Activated CD4-positive, alpha-beta T cell treated with anti-CD3 and anti-CD28 coated beads for 48 hours (primary cell): ENCODE measurements at places on chromosomes 6 and 20.

GRCh38 chr20:45317826-45318225 lies 9.7 kb upstream of the MATN4 start:
- no peak for DNase-seq

DNA sequence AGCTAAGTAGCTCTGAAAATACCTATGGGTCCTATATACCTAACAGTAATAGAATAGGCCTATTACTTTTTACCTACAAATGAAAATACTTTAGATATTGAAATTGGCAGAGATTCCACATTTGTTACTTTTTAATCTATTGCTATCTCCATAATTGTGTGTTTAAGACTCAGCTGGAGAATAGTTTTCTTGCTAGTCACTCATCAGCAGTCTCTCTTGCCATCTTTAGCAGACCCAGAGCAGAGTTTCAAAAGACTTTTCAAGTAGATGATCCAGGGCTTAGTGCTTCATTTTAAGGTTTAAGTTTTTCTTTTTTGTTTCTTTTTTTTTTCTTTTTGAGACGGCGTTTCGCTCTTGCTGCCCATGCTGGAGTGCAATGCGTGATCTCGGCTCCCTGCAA lies 12.9 kb downstream of the ANKS1A start:
- no peak for DNase-seq

- no peak for DNase-seq
Measured at GRCh38 chr6:47032974-47033765, 9.0 kb downstream of the ADGRF1 start.

DNA sequence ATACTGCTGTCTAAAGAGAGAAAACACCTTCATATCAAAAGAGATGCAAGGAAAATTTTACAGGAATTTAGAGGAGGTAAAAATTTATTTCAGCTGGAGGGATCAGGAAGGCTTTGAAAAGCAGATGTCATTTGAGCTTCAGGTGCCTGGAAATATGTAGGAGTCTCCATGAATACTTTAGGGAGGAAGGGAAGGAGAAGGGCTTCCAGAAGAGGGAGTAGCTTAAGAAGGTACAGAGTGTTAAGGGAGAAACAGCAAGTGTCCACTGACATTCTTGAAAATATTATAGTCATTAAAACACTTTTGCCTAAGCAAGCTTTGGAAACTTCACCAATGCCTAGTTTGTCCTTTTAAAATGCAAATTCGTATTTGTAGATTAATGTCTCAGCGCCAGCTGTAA lies 27.2 kb downstream of the L3MBTL3 start:
- DNase-seq: no peak

- no peak for DNase-seq
Measured at GRCh38 chr6:34375833-34376232, 16.6 kb downstream of the NUDT3 start.

- no peak for DNase-seq
Measured at GRCh38 chr6:37313723-37314486, 39.9 kb upstream of the RNF8 start.

- no peak for DNase-seq
Measured at GRCh38 chr6:136866872-136867416, 44.6 kb downstream of the PEX7 start.

DNA sequence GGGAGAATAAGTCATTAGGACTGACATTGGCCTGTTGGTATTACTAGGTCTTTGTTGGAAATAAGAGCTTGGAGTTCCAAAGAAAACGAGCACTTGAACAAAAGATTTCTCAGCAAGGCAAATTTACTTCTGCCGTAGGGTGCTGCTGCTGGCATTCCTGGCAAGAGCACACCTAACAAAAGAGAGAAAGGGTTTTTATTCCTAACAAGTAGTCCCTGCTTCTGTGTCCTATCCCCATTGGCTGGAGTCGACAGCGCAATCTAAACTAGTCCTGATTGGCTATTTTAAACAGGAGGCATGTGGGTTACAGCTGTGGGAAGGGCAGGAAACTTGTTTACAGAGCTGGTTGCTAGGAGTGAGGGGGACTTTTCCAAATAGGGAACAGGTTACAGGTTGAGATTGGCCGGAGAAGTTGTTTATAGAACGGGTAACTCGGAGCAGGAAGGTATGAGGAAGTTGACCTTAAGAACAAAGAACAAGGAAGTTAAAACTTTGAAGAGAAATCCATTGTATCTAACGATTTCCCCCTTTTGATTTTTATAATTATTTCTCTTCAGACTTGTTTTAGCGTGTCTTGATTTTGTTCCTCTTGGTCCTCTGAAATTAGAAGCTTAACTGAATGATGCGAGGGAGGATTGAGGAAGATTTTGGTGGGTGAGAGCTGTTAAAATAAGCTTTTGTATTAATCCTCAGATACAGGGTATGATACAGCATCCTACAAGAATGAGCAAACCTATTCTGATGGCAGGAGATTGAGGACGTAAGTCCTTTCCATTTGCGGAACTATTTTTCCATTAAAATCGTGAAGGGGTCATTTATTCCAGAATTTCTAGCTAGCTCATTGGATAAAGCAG lies 3.4 kb upstream of the ZNFX1 start:
- DNase-seq: peak; percentile 34

DNA sequence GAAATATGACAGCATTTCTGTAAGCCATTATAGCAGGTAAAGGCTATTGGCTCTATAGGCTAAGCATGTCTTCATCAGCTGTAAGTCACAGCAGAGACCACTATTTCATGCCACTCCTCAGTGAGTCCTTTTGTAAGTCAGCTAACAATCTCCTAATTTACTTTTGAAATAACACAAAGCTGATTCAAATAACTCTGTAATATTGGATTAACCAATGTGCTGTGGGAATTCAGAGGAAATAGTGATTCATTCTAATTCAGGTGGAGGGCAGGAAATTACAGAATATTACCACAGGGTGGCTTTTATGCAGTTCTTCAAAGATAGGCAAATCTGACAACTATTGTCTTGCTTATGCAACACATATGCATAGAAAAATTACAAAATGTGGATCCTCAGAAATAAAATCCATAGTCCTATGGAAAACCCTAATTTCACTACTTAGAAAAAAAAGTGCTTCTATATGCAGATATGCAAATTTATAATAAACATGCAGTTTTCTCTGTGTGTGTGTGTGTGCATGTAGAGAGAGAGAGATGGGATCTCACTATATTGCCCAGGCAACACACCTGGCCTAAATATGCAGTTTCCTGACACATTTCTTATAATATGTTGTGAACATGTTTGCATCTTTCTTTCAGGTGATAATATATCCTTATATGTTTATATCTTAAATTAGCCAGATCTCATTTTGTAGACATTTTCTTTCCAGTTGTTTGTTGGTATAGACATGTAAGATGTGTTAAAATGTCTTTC lies 4.8 kb upstream of the SMIM28 start:
- no peak for DNase-seq

- peak; percentile 22 for DNase-seq
Measured at GRCh38 chr6:70312165-70312745, 9.4 kb upstream of the COL9A1 start.

DNA sequence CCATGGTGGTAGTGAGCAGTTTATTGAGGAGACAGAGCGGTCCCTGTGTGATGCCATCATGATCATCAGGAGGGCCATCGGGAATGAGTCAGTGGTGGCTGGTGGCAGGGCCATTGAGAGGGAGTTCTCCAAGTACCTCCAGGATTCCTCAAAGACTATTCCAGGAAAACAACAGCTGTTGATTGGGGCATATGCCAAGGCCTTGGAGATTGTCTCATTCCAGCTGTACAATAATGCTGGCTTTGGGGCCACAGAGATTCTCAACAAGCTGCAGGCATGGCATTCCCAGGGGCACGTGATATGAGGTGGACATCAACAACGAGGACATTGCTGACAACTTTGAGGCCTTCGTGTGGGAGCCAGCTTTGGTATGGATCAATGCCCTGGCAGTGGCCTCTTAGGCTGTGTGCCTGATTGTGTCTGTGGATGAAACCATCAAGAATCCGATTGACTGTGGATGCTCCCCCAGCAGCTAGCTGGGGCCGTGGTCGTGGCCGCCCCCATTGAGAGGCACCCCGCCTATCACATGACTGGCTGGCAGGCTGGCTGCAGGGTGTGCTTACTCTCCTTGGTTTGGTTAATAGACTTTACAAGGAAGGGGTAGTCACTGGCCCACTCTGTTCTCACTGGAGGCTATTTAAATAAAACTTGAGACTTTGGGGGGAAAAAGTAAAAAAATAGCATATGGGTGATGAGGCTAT lies 16.7 kb downstream of the RAET1E start:
- no peak for DNase-seq

DNA sequence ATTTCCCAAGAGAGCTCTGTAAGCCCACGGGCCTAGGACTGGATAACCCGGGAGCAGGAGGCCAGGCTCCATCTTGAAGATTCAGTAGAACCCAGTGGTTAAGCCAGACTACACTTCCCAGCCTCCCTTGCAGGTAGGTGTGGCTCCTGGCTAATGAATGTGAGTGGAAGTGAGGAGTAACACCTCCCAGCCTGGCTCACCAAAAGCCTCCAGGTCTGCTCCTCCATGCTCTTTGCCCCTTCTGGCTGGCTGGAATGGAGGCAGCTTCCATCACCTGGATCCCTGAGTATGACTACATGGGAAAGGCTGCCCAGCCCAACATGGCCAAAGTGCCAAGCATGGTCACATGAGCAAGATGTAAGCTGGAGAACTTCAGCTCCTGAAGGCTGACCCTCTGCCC lies 9.7 kb downstream of the LRRN4 start:
- no peak for DNase-seq

DNA sequence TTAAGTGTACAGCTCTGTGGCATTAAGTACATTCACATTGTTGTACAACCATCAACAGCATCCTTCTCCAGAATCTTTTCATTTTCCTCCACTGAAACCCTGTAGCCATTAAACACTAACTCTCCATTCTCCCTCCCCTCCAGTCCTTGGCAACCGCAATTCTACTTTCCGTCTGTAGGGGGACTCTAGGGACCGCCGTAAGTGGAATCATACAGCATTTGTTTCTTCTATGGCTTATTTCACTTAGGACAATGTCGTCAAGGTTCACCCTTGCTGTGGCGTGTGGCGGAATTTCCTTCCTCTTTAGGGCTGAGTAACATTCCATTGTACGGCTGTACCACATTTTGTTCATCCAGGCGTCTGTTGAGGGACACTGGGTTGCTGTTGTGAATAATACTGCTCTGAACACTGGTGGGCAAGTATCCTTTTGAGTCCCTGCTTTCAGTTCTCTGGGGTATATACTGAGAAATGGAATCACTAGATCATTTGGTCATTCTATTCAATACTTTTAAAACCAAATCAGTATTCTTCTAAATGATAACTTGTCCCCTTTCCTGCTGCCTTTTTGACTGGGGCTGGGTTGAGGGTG lies 50.7 kb downstream of the PPP1R3G start:
- peak; percentile 61 for DNase-seq

GRCh38 chr6:169960003-169960344 lies 208.6 kb downstream of the ERMARD start:
- DNase-seq: no peak

- DNase-seq: no peak
Measured at GRCh38 chr20:20664795-20665589, 47.5 kb downstream of the RALGAPA2 start.

DNA sequence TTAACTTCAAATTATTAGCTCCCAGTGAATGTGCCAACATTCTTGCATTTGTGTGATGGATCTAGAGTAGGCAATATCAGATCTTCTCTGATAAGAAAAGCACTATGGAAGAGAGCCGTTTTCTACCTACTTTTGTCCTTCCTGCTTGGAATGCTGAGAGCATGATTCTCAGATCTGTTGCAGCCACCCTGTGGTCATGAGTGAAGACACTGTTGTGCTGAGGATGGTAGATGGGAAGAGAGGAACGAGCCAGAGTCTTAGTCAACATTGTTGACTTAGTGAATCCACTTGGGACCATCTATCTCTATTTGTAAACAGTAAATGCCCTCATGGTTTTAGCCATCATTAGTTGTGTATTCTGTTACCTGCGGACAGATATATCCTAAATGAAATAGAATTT lies 202.6 kb downstream of the CD109 start:
- DNase-seq: no peak

GRCh38 chr6:145075425-145075824 lies 659.9 kb downstream of the EPM2A start:
- DNase-seq: no peak

- DNase-seq: no peak
Measured at GRCh38 chr6:94727710-94728109, 849.6 kb upstream of the MANEA start.

- DNase-seq: no peak
Measured at GRCh38 chr20:59247731-59248684, 52.4 kb upstream of the EDN3 start.

GRCh38 chr6:49698478-49698877 lies 14.9 kb downstream of the CRISP2 start:
- no peak for DNase-seq

DNA sequence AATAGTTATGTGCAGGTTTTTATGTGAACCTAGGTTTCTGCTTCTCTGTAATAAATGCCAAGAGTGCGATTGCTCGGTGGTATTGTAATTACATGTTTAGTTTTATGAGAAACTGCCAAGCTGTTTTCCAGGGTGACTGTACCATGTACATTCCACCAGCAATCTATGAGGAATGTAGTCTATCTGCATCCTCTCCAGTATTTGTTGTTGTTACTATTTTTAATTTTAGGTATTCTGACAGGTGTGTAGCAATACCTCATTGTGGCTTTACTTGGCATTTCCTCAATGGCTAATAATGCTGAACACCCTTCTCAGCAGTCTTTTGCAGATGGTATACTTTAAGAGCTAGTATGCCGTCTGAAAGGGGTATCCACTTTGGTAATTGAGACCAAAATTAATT lies 142.1 kb downstream of the BMP2 start:
- no peak for DNase-seq

DNA sequence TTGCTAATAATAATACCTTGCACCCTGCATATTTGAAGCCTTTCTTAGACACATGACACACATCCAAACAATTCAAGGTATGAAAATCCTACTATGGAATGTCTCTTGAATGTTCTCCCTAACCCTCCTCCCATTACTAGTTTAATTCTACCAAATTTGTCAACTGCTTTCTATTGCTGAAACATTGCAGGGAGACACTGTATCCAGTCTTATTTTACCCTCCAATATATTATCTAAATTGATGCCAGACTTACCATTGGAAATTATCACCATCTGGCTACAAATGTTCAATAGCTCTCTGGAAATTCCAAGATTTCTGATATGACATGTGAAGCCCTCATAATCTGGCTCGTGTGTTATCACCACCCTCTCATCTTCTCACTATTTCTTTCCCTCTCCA lies 1027.3 kb upstream of the CITED2 start:
- no peak for DNase-seq

DNA sequence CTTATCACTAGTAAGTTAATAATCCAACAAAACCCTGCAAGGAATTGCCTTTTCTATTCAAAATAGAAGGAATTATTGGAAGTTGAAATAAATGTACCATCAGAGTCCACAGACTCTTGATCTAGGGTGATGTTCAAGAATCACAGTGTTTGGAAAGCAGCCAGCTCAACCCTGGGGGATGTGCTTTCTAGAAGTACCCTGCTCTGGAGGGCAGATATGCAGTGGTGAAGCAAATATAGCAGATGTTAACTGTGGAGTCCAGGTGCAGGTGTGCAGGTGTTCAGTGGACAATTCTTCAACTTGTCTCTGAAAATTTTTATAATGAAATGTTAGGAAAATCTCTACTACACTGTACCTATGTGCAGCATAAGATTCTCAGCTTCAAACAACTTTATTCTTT lies 9.1 kb upstream of the INSM1 start:
- DNase-seq: no peak

GRCh38 chr6:107768044-107768443 lies 56.1 kb downstream of the SCML4 start:
- no peak for DNase-seq

GRCh38 chr6:140758169-140758877 lies 1374.4 kb upstream of the GJE1 start:
- DNase-seq: no peak
